ENCODE measurements at places on chromosomes 1 and 21.

DNA sequence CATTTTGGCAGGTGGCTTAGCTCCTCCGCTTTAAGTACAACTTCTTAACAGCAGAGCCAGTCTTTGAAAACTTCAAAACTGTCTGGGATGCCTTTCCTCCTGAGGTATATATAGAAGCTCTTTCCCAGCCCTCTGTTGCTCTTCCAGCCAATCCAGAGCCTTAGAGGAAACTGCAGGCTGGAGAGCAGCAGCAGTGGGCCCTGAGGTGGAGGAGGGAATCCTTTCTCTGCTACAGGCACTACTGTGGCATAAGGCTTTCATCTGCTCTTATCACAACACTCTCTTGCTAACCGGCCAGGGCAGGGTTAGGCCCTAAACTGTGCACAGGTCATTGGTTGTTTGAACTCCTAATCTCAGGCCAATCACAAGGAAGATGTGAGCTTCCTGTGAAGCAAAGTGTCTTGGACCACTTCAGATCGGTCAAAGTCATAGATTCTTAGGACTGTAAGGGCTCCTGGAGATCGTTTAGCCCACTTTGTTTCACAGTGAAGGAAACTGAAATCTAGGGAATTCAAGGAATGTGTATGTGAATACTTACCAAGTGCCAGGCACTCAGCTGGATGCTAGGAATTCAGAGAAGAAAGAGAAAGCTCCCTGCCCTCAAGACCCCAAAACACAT lies at the start of gene RGS5:
Gene RGS5 (minus strand): TSS at position 84 of the 619 bp plus-strand sequence. CDS start 81 bp downstream, at position 3.
- DNase-seq, result no peak

DNA sequence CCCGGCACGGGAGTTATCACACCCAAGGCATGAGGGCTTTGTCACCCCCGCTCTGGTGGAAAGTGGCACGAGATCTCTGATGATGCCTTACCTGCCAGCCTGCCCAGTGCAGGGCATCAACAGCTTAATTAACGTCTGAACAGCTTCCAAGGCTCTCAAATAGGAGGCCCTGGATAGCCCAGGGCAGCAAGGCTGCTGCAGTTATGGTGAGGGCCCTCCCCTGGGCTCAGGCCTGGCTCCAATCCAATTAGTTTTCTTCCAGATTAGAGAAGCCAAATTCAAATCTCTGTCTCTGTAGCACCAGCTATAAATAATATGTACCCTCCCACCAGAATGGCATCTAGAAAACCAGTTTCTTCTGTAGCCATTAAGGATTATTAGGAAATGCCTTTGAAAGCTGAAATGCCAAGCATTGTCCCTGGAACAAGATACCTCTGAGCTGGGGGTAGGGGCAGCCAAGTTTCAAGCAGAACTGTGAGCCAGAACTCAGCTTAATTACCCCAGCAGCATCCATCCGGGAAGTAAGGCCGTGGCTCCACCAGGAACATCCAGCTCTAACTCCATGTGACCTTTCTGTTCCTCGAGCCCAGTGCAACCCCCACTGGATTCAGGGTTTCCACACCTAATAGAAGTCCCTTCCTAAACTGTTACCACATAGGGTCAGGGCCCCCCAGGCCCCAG lies 12.5 kb downstream of the QSOX1 start:
- DNase-seq, result no peak

DNA sequence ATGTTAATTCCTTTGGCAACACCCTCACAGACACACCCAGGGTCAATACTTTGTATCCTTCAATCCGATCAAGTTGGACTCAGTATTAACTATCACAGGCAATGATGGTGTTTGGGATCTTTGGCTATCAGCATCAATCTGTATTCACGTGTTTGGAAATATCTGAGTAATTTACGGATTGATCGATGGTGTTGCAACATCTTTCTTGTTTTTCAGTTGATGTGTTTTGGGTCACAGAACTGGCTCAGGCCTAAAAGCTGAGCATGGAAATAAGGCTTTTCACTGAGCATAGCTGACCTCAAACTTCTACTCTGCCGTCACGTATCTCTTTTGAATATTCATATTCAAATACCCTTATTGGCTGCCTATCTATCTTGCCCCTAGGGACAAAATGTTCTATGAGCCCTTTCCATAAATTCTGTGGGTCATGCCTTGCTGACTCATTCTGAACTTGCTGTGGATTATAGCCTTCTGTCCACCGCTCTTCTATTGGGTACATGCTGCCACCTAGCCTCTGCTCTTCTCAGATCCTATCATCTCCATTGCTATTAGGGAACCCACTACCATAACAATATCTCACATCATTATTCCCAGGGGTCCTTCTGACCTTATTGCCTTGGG lies 156.0 kb downstream of the PDE4B start:
- no peak for DNase-seq

GRCh38 chr1:94425821-94426484 lies 7.8 kb downstream of the ABCD3 start:
- no peak for DNase-seq

- DNase-seq, result no peak
Observed at GRCh38 chr1:154802982-154803920, 66.8 kb downstream of the KCNN3 start.

DNA sequence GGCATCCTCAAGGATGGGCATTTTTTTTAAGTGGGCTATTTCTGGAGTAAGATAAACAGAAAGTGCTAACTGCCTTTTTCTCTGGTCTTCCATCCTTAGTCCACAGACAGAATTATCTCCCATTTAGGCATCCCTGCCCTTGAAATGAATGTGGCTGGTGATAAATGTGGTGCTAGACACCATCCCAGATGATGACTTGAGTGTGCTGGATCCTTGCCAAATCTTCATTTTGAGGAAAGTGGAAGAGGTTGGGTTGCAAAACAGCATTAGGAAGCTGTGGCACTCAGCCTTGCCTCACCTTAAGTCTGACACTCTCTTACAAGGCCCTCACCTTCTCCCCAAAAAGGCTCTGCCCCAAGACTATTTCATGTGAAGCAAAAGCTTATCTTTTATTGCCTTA lies 19.2 kb downstream of the MAB21L3 start:
- DNase-seq, result no peak

GRCh38 chr1:175494950-175495349 lies 248.4 kb downstream of the TNR start:
- DNase-seq, result no peak

DNA sequence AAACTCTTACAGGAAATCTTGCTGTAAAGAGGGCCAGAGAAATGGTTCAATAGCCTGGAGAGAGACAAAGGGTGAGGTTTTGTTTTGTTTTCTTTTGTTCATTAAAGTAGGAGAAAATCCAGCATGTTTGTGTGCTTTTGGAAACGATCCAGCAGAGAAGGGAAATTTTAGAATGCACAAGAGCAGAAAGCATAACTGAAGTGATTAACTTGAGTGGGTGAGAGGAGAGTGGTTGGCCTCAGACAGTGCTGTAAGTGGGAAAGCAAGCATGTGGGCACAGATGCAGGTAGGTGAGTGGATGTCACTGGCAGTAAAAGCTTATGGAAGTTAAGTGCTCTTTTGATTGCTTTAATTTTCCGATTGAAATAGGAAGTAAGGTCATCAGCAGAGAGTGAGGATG lies 50.2 kb downstream of the EEIG2 start:
- no peak for DNase-seq

DNA sequence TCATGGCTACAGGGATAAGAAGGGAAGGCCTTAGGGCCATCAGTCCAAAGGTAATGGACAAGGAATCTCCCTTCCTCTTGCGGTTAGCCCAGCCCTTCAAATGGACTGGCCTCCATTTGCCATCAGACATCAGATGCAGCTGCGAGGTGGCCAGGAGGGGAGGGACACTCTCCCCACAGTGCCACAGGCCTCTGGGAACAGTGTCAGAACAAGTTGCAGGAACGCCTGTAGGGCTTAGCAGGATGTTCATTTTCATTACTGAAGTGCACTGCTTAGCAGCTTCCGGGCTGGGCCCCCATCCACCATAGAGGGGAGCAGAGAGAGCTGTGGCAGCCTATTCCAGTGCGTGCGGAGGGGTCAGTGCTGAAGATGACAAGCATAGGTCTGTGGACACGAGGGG lies 127.5 kb downstream of the GALNT2 start:
- no peak for DNase-seq

DNA sequence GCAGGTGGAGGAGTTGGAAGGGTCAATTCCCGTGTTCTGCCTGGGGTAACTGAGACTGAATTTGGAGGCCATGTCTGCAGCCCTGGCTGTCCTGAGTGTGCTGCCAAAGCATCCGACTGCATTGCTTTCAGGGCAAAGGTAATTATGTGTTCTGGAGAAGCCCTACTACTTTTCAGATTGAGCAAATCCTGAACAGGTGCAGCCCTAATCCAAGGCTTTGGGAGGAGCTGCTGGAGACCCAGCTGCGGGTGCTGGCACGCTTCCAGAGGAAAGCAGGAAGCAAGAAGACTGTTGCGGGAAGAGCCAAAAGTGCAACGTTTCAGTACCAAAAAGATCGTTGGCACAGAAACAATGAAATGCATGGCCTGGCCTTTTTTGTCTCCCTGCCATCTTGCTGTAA lies 73.7 kb upstream of the NRIP1 start:
- DNase-seq, result no peak

DNA sequence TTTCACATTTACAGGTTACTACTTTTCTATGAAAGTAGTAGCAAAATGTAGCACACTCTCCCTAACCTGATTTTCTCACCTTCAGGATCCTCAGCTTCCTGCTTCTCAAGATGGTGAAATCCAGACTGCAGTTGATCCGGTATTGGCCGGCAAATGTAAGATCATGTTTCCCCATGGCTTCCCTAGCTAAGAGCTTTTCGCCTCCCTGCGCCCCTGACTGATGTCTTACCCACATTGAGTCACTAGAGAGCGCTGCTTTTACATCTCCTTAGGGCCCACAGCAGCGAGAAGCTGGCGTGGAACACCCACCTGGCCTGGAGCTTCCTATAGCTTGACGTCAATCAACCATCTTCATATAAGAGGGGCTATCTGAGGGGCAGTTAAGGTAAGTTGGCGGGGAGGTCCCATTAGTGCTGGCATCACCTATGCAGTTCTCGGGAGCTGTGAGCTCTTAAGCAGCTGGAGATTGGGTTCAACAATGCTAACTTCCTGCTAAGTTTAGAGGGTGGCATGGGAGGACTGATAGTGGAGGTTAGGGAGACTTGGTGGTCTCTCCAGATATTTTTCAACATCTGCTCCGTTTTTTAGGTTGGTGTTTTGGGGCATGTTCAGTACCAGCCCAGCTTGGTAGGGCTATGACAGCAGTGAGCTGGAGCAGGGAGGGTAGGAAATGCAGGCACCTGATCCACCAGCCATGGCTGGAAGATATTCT lies 5.5 kb downstream of the PTPN7 start:
- DNase-seq, result no peak

GRCh38 chr1:95085376-95085775 lies 12.6 kb upstream of the ALG14 start:
- no peak for DNase-seq

DNA sequence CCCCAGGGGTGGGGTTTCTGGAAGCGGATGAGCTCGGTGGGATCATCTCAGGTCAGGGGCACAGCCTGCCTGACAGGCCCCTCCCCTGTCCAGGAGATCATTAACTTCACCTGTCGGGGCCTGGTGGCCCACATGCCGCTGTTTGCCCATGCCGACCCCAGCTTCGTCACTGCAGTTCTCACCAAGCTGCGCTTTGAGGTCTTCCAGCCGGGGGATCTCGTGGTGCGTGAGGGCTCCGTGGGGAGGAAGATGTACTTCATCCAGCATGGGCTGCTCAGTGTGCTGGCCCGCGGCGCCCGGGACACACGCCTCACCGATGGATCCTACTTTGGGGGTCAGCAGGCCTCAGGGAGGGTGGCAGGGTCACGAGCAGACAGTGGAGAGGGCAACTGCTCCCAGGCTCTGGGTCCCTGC lies 8.4 kb downstream of the HCN3 start:
- no peak for DNase-seq

DNA sequence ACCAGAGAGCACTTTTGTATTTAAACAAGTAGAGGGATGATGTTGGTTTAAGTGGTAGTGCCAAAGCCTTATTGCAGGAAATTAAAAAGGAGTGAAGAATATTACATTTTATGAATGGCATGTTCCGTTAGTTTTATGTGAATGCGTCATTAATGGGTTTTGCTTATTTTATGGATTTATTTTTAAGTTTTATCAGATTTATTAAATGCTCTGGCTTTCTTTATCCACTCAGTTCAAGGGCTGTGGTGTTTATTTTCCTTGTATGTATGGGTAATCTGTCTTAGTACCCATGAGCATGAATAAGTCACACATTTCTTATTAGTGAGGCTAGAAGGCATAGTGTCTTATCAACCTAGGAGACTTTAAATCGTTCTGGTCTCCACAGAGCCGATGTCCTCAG lies 41.6 kb upstream of the NBL1 start:
- DNase-seq, result no peak

DNA sequence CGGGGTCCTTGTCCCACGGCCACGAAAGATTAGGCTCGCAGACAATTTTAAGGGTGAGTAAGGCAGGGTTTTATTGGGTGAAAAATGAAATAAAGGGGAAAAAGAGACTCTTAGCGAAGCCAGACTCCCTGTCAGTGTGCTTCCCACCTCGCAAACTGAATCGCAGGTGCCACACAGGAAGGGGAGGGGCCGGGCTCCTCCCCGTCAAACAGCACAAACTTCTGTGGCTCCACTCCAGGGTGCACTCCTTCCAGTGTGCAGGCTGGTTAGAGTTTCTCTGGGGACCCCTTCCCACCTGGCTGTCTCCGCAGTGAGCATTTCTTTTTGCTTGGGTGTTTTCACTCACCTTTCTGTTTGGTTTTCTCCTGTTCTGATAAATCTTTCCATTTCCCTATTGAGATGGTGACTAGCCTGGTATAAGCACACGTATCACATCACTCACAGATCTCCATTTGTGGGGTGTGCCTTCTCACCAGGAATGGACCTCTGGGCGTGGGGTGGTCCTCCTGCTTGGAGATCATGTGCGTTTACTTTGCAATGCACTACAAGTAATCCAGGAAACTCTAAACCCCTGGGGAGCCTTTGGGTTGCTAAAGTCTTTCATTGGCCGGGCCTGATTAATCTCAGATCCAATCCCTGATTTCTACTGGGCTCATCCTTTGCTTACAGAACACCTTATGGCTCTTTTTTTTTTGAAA lies 37.6 kb upstream of the GALNT2 start:
- no peak for DNase-seq
